NCI-H1417 (cell line): ENCODE measurements at places on chromosomes 6 and 20.

DNA sequence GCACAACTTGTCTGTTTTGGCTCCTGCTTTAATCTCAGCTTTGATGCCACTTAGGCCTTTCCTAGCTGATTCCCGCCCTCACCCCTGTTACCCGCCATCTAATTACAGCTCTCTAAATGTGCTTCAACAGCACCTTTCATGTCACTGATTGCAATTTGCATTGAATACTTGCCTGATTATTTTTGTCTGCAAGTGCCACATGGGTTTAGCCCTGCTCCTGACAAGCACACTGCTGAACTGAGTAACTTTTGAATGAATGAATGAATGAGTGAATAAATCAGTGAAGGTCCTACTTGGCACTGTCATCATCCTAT lies 591 bp upstream of the DCBLD1 start:
- peak; percentile 64 for DNase-seq

- DNase-seq: no peak
Measured at GRCh38 chr6:156601152-156602065, 175.8 kb upstream of the ARID1B start.

- DNase-seq: no peak
Measured at GRCh38 chr6:55870181-55870813, 5.1 kb downstream of the BMP5 start.

DNA sequence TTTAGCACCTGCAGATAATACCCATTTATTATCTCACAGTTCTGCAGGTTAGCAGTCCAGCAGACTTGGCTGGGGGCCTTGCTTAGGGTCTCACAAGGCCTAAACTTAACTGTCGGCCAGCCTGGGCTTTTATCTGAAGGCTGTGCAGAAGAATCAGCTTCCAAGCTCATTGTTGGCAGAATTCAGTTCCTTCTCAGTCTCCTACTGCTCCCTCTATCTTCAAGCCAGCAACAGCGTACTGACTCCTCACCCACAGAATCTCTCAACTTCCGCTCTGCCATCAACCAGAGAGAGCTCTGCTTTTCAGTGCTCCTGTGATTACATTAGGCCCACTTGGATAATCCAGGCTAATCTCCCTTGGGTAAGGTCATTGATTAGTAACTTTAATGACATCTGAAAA lies 30.2 kb upstream of the NHSL1 start:
- DNase-seq: no peak

DNA sequence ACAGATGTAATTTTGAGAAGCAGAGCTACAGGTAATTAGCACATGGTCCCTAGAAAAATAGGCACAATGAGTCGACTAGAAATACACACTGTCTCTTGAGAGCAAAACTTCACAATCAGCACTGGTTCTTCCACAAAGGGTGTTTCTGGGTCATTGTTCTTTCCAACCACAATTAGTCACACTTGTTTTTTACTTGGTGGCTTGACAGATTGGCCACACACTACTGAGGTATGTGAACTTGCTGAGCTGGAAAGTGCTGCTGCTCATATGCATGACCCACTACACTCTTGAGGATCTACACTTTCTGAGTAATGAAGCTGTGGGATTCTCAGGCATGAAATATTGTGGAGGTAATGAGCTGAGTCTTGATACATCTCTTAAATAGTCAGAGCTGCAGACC lies 347.7 kb downstream of the BCKDHB start:
- no peak for DNase-seq

GRCh38 chr6:110946498-110946897 lies 12.0 kb upstream of the GTF3C6 start:
- no peak for DNase-seq

GRCh38 chr20:46761566-46761965 lies 52.1 kb downstream of the SLC2A10 start:
- DNase-seq: no peak

DNA sequence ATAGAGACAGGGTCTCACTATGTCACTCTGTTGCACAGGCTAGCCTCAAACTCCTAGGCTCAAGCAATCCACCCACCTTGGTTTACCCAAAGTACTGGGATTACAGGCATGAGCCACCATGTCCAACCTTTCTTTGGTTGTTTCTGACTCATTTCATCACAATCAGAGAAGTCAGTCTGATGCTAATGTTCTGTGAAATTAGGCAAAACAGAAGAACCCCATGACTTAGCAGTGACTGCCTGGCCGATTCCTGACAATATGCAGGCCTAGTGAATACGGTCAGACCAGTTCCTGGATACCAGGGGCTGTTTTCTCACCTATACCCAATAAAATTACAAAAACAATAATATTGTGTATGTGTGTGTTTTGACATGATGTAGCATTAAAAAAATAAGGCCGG lies 58.8 kb upstream of the BTN3A2 start:
- DNase-seq: no peak

GRCh38 chr20:6699921-6700562 lies 67.4 kb upstream of the BMP2 start:
- no peak for DNase-seq

- DNase-seq: no peak
Measured at GRCh38 chr6:17741507-17741906, 34.8 kb upstream of the NUP153 start.

DNA sequence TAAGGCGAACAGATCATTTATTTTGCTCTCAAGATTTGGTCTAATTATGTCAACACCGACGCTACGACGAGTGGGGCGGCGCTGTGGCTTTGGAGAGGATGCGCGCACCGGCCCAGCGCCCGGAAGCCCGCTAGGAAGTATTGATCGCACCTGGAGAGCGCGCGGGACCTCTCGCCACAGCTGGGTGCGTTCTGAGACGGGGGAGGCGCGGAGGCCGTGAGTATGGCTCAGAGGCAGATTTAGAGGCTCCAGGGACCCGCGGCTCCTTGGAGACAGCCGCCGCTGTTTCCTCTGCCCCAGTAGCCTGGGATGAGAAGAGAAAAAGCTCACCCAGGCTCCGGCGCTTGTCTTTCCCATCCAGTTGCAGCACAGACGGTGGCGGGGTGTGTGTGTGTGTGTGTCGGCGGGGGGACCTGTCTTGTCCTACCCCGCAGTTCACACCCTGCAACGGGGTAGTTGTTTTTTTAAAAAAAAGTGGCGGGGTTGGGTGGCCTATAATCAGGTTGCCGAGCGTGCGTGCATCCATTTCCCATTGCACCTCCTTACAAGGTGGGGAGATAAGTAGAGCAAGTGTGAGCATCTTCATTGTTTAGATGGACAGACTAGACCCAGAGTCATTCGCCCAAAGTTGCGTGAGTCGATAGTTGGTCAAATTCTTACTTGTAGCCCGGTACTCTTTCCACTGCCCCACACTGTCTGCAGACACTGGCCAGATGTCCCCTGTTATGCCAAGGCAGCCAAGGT lies 11.2 kb downstream of the TFAP2D start:
- peak; percentile 51 for DNase-seq

DNA sequence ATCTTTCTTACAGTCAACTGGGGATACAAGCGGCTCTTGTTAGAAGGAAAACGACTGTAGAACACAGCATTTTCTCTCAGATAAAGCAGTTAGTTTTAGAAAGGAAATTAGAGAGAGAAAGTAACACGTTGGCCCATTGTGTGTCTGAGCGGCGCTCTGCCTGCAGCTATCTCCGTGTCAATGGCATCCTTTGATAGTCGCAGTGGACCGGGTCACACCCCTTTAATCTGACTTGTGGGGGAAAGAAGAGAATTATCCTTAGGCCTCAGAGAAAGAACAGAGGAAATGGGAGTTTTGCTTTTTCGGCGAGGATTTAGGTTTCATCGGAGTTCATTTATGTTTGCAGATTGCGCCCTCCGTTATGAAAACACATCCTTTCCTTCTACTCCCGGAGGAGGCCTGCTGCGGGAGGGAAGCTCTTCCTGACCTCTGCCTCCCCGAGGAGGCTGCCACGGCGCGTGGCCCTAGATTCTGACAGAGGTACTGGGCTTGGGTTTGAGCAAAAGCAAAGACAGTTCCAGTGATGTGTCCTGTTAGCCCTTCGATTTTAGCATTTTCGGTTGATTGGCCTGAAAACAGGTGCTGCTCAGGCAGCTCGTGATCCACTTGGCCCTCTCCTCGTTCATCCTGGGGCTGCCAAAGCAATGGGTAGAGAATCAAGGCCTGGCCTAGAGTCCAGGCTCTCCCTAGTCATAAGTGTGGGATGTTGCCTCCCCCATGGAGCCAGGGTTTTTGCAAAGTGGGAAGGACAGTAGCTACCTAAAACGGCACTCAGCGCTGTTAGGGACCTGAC lies 74.9 kb downstream of the ZDHHC14 start:
- no peak for DNase-seq
